Eye (tissue), 1 donor: ENCODE measurements at places on chromosomes 6 and 20.

DNA sequence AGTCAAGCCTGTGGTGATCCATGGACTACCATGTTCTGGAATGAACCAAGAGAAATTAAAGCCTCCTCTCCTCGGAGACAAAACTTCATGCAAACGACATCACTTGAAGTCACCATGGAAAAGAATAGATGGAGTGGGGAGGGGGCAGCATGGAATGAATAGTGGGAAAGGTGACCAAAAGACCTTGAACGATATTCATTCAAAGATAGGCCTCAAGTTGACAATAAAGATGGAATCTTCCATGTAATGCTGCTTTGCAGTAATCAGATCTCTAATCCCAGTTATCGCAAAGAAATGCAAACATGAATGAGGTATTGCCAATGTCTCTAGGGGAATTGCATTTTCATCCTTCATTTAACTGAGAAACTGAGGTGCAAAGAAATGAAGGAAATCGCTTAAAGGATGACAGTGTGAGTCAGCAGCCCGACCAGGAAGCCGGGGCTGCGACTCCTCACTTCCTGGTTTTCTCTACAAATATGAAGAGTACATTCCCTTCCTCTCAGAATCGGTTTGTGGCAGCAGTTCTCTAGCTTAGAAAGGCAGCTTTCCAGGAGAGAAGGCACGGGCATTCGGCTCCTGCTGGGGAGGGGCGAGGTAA lies 65.6 kb upstream of the RREB1 start:
- no peak for DNase-seq

- DNase-seq: no peak
Observed at GRCh38 chr20:47773371-47773786, 11.9 kb downstream of the SULF2 start.

DNA sequence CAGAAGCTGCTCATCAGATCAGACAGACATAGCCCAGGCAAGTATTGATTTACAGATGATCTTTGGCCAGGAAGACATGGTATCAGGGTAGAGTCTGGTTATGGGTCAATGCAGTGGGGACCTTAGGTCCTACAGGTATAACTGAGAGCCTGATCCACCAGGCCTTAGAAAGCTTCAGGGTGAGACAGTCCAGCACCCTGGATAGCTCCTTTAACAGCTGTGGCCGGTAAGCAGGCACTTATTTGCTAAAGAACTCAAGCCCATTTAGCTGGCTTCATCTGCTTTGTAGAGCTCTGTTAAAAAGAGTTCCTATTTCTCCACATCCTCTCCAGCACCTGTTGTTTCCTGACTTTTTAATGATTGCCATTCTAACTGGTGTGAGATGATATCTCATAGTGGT lies 39.6 kb downstream of the ESR1 start:
- peak; percentile 65 for DNase-seq

DNA sequence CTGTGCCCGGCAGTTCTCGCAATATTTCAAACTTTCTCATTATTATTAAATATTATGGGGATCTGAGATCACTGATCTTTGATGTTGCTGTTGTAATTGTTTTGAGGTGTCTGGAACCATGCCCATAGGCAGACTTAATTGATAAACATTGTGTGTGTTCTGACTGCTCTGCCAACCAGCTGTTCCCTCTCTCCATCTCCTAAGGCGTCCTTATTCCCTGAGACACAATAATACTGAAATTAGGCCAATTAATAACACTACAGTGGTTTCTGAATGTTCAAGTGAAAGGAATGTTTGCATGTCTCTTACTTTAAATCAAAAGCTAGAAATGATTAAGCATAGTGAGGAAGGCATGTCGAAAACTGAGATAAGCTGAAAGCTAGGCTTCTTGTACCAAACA lies 7.6 kb downstream of the MAPK14 start:
- peak; percentile 67 for DNase-seq

DNA sequence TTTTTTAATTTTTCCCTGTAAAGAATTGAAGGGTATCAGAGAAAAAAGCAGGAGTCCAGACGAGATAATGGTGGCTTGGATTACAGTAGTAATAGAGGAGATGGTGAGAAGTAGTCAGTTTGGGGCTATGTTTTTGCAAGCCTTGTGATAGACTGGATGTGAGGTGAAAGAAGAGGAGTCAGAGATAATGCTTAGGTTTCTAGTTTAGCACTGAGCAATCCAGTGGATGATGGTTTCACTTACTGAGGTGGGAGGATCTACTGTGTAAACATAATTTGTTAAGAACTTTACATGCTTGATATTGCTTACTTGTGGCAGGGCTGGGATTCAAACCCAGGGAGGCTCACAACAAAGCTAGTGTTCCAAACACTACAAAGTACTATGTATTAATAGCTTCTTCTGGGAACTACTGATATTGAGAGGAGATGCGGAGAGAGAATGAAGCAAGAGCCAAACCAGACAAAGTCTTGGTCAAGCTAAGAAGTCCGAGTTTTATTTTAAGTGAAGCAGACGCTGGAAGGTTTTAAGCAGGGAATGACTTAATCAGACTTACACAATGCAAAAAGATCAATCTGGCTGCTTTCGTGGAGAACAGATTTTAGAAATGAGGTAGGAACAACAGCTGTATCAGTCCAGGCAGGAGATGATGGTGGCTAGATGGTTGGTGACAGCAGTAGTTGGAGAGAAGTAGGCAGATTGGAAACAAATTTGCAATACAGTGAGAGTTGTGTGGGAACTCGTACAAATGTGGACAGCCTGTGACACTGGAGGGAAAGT lies 58.0 kb downstream of the ZFAND3 start:
- DNase-seq: no peak

- no peak for DNase-seq
Observed at GRCh38 chr6:127397729-127398630, 54.6 kb upstream of the ECHDC1 start.

- no peak for DNase-seq
Observed at GRCh38 chr20:46828471-46828870, 66.2 kb upstream of the EYA2 start.

- DNase-seq: peak; percentile 34
Observed at GRCh38 chr20:49768204-49769047, 44.2 kb upstream of the SLC9A8 start.

GRCh38 chr20:31472395-31473330 lies 2.3 kb downstream of the DEFB124 start:
- no peak for DNase-seq

DNA sequence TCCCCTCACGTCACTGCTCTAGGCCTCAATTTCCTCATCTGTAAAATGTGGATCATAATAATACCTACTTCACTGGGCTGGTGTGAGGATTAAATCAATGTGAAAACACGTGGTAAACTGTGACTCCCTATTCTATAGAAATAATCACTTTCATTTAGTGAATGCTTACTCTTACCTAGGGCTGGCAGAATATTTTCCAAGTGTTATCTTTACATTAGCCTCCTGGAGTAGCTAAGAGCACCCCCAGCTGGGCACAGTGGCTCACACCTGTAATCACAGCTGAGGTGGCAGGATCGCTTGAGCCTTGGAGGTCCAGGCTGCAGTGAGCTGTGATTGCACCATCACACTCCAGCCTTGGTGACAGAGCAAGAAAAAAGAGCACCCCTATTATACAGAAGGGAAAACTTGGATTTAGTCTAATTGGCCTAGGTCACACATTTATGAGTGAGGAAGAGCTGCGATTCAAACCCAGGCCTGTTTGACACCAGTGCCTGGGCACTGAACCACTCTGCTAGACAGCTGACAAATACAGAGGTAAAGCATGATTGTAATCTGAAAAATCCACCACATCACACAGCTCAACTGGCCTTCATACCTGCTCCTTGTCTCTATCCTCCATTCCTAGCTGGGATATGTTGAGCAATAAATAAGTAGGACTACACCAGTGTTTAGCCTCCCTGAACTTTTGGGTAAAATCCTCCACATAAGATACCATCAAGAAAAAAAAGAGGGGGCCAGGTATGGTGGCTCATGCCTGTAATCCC lies 1.4 kb upstream of the SNTA1 start:
- DNase-seq: no peak

DNA sequence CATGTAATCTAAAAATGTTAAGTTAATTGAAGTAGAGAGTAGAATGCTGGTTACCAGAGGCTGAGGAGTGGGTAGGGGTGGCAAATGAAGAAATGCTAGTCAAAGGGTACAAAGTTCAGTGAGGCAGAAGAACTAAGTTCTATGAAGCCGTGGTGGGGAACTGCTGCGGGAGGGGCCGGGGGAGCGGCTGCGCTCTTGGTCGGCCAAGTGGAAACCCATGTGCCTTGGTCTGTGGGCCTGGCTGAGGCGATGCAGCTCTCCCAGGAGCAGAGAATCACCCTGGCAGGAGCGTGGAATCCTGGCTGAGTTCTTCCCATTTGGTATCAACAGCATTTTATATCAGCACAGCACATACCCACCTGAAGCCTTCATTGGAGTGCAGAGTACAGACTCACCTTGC lies 22.3 kb downstream of the TTLL2 start:
- DNase-seq: no peak

DNA sequence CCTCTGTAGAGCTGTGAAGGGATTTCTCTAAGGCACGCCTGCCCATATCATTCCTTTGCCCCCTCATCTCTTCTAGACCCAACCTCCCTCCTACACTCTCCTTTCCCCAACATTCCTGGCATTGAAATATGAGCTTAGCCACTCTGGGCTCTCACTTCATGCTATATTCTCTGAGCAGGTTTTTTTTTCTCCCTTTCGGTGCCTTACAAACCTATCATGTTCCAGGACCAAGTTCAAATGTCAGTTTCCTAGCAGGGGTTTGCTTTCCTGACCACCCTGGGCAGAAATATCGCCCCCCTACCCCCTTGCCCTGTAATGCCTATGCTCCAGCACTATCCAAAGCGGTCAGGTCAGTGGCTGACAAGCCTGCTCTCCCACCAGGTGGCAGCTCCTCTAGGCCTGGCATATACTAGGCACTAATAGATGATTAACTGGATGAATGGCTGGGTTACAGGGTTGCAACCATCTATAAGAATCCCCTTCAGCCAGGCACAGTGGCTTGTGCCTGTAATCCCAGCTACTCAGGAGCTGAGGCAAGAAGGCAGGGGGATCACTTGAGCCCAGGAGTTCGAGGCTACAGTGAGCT lies 25.7 kb upstream of the AAR2 start:
- DNase-seq: no peak

DNA sequence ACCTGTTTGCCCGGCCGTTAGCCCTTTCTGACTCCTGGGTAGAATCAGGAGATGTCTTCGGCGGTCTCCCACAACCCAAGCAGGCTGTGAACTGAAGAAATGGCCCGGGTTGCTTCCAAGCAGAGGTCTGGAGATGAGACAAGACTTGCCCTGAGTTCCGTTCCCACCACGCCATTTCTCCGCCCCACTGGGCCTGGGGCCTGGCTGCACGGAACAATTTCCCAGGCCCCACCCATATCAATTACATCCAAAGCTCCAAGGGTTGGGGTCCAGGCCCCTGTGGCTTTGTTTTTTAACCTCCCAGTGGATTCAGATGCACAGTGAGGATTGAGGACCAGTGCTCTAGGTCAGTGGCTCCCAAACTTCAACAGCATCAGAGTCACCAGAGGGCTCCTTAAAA lies 214.5 kb upstream of the ARID1B start:
- DNase-seq: no peak

GRCh38 chr6:7204726-7205125 lies 97.0 kb downstream of the RREB1 start:
- DNase-seq: no peak

DNA sequence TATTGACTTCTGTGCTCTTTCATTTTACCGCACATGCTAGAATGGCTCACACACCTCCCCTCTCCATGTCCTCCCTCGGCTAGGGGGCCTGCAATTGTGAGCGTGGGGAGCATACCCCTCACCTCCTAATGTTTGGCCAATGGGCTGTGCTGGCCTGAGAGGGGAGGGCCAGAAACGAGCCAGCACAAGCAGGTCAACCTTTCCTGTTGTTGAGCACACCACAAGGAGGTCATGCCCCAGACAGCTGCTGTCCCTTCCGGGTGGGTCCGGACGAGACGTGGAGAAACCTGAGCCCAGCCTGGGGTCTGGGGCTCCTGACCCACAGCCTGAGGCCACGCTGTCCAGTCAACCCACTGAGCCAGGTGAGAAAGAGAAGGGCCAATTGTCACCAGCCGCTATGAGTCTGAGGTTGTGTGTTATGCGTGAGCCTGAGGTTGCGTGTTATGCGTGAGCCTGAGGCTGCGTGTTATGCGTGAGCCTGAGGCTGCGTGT lies 77.4 kb downstream of the TTLL2 start:
- no peak for DNase-seq

DNA sequence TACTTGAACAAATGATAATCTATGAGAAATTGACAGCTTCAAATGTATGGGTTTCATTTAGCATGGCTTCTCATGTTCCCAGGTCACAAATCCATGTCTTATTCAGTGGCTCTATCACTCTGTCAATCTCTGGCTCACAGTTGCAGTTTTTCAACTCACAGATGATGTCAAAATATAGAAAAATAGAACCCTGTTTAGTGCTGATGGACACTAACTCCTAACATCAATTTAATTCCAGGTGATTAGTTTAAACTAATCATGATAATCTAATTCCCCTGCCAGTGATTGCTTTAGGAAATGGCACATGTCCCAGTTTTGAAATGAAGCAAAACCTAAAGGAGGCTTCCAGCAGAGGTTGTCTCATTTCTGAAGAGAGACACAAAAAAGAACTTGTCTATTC lies 13.0 kb downstream of the KHDC1 start:
- no peak for DNase-seq

DNA sequence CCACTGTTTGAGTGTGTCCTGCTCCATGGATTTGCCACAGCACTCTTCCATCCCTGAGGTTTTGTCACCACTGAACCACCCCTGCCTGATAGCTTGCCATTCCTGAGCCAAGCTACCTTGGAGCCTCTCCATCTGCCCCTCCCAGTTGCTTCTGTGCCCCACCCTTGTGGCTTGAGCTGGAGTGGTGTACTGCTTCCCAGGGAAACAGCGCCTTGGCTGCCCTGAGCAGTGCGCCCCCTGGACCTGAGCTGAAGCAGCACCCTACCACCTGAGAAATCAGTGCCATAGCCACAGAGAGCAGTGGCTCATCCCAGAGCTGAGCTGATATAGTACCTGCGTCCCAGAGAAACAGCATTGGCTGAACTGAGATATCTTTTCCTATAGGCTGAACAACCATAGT lies 40.3 kb downstream of the IL22RA2 start:
- DNase-seq: no peak

- no peak for DNase-seq
Observed at GRCh38 chr20:33252460-33252859, 16.7 kb downstream of the BPIFA1 start.

DNA sequence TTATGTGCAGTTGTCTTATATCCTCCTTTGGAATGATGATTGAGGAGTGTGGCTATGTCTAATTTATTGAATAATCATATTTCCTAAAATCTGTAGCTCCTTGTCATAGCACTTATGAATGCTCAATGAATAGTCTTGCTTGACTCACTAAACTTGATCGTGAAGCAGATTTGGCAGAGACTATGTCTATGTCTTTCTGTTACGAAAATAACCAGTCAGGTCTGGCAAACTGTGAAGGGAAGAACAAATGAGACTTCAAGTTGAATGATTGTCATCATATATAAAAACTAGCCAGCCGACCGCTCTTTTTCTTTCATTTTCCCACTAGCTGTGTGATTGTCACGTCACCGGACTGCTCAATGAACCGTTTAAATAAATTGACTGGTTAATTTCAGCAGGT lies 1303.9 kb upstream of the GJE1 start:
- DNase-seq: peak; percentile 54

DNA sequence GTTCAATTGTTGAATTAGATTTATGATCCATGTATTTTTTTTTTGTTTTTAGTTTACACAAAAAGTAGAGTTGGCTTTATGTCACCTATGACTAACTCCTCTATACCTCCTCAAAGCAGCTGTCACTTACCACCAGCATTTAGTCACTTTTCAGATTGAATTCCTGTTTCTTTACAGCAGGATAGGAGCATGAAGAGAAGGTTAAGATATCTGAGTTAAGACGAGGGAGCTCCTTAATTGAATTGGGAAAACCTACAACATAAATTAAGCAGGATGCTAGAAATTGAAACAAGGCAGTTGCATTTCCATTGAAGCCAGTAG lies 237.2 kb downstream of the FARS2 start:
- no peak for DNase-seq
